ENCODE measurements at places on chromosomes 3 and 15.

GRCh38 chr3:80769683-80770082 is 991.8 kb downstream of the GBE1 start:
- no peak for DNase-seq

DNA sequence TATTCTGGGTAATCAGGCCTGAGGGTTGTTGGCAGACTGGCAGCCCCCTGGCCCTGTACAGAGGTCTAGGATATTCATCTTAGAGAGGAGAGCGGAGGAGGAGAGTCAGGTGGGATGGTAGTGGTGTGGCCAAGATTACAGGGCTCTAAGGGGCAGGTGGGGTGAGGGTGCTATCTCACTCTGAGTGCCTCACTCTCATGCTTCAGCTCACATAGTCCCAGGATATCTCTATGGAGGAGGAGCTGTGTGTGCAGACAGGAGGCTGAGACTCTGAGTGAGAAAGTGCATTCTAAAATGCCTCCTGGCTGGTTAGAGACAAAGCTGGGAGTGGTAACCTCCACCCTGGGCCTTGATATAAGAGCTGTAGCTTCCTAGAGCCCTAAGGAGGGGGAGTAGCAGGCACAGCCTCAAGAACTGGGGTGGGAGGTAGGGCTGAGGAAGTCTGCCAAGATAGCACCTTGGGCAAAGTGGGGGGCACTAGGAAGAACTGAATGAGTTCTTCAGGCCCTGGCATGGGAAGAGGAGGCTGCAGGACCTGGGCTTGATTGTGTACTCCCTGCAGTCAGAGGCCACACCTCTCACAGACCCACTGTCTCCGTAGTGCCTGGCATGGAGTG is 39.9 kb downstream of the CLSTN2 start:
- DNase-seq: no peak

GRCh38 chr3:190036631-190037030 is 84.1 kb downstream of the P3H2 start:
- no peak for DNase-seq

DNA sequence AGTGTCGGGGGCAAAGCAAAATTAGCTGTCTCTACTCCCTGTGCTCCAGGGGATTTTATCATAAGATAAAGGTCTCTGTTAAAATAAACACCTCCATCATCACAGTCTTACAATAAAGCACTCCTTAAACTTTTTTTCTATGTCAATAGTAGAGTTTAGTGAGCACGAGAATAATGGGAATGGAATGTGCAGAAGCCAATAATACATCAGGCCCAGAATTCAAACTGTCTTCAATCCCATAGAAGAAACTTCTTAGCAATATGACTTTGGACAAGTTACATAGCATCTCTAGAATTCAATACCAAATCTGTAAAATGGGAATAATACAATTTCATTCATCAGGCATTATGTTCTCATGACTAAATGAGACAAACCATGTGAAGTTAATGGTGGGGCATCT is 49.0 kb upstream of the EPHA3 start:
- no peak for DNase-seq

- no peak for DNase-seq
These were observed 97.1 kb upstream of the NR2E3 start for GRCh38 chr15:71713191-71713809.

GRCh38 chr3:158696618-158697017 is 24.2 kb upstream of the LXN start:
- DNase-seq: no peak

DNA sequence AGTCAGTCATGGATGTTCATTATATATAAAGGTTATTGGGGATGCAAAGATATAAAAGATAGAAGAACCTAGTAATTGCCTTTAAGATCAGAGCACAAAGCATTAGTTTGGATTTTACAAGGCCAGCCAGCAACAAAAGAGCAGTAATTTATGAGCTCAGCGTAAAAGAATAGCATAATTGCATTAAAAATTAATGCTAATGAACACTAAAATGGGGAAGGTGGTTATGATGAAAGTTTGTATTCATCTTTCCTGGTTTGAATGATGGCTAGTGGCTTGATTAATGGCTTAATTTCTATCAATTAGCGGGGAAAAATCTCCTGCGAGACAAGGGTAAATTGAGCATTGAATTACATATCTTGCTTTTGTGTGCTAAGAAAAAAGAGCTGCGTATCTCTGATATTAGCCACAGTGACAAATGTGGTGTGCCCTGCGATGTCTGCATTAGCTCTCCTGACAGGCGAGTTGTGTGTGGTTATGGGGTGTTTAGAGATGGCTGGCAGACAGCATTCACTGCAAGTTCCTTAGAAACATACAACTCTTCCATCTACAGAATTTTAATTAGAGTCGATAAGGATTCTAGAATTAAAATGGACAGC is 42.8 kb upstream of the MLF1 start:
- no peak for DNase-seq

GRCh38 chr15:39784638-39785037 is 2.0 kb upstream of the FSIP1 start:
- DNase-seq: no peak

DNA sequence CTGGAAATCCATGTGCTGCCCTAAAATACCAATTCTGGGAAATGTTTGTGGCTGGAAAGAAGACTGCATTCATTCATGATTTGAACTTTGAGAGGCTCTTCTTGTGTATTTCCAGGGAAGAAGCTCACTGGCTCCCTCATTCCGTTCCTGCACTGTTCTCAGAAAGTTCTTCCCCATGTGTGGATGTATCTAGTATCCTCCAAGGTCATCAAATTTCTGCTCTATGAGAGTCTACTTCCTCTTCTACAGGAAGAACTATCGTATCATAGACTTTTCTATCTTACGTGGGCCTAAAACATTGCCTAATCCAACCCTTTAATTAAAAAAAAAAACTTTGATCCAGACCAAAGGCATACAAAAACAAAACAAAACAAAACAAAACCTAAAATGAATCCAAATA is 2.9 kb downstream of the CCR3 start:
- DNase-seq: no peak

DNA sequence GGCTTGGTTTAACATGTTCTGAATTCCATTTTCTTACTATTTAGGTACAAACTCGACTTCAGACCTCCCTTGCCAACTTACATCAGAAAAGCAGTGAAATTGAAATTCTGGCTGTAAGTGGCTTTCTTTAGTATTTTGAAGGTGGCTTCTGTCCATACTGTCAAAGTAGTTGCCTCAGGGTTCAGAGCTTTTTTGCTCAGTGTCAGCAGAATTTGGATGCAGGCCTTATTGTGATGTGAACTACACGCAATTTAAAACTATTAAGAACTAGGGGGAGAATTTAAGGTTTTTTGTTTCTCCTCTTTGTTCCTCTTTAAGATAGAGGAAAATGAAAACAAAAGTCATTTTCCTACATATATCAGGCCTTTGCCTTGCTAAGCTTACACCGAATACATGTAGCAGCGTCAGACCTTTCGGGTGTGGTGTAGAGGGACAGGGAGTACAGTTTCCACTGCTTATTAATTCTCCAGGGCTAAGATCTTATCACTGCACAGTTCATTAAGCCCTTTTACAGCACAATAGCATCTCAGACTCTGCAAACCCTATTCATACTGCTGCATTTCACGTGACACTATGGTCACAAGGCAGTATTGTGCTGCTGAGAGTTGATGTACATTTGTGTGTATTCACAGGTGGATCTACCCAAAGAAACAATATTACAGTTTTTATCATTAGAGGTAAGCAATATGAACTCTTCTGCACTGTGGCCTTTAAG is 6.7 kb downstream of the SRP14 start:
- DNase-seq: no peak

DNA sequence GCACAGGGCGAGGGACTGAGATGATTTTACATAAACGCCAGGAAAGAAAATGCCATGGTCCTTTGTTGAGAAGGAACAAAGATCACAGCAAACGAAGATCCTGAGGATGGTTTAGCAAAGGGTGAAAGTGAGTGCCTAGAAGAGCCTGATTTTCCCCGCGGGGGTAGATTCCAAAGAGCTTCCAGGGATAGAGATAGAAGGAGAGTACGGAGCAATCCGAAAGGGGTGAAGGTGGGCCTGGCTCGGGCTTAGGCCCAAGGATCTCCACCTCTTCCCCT is 977 bp downstream of the CDC25A start:
- DNase-seq: no peak

DNA sequence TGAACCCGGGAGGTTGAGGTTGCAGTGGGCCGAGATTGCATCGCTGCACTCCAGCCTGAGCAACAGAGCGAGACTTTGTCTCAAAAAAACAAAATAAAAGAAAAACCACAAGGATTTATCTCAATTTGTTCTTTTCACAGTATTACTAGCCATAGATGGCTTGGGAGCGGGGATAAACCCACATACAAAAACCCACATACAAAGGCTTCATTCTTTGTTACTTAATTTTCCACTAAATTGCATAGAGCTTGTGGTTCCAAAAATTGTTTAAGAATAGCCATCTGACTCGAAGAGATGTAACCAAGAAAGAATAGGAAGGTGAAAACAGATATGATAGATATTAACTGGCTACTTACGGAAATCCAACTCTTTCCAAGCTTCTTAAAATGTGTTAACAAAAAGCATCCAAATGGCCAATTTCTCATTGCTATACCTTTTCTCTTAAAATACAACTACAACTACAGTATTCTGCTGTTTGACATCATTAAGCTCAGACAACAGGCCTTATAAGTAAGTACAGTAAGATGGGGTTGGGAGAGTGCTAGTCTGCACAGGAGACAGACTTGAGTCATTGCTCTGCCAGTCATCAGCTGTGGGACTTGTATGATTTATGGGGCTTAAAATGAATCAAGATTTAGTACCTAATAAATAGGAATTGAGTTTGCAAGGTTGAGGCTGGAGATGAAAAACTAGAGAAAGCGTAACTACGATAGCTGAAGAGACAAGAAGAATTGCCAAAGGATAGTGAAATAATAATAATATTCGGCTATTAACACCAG is 96.6 kb upstream of the PLXND1 start:
- DNase-seq: no peak

DNA sequence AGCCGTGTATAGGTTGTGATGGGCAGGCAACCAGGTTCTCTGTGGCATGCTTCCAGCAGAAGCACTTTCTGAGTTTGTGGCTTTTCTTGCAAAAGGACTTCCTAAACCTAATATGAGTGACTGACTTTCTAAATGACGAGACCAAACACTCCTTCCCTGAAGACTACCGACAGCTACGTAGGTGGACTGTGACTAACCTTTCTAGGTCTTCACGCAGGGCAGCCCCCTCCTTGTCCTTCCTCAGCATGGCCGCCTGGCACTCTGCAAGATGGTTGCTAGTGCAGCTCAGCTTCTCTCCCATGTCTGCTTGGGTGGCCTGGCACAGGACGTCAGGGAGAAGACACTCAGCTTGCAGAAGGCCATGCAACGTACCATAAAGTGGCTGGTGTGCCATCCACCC is 20.9 kb downstream of the CXCR6 start:
- no peak for DNase-seq

DNA sequence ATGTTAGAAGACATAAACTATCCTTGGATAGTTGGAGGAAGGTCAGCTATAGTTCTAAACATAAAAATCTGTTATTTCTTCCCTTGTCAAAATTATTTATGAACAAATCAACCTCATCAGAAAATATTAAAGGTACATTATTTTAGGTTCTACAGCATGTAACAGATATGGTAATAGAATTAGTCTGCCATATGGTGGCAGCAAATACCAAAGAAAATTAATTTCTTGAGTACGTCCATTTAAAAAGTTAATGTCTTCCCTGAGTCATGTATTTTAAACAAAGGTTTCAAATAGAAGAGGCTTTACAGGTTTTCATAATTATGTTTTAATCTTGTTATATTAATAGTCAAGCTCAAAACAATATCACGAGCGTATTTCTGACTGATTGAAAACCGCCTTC is 17.9 kb upstream of the ANKRD28 start:
- DNase-seq: no peak

DNA sequence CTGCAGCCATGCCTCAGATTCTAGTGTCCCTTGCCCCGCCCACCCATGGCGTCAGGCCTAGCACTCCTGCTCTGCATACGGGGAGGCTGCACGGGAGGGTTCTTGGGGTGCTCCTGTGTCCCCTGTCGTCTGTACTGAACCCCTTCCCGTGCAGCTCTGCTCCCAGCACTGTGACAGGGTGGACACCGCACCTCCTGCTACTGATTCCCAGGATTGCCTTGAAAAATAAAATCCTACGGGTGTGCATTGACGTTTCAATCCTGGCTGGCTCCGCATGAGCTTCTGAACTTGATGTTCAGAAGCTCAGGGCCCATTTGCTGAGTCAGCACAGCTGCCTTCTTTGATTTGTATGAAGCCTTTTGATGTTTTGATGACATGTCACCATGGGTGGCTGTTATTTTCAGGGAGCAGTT is 176.4 kb downstream of the APBA2 start:
- DNase-seq: no peak

DNA sequence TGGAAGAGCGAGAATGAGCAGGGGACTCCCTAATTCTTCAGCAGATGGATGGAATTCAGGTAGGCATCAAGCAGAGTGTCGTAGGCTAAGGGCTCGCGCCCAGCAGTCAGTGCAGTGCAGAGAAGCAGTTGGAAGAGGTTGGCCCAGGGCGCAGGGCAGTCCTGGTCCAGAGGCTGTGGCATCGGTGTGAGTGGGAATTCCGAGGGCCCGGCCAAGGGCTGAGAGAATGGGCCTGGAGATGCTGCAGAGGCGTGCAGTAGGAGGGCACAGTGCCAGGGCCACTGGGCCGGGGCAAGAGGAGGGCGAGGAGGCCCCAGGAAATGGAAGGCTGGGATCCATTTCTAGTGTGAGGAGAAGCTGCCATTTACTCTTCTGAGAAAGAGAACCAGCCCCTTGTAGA is 74.4 kb downstream of the AAGAB start:
- DNase-seq: no peak

Data from stimulated activated naive B cell treated with anti-CD40 and anti-IgM and Interleukin-4, amounts not matched to agents 10 μg/mL and 1 μg/mL and 100 μg/mL, for 72 hours (primary cell).